ENCODE measurements at places on chromosomes 6 and 20.

- DNase-seq: no peak
Observed at GRCh38 chr6:14596410-14596809, 478.8 kb downstream of the CD83 start.

GRCh38 chr20:24819331-24819965 lies 129.6 kb upstream of the CST7 start:
- no peak for DNase-seq

- no peak for DNase-seq
Observed at GRCh38 chr6:23929201-23929600, 196.8 kb upstream of the NRSN1 start.

GRCh38 chr6:92329208-92329847 lies 1090.0 kb downstream of the EPHA7 start:
- DNase-seq: no peak

- DNase-seq: no peak
Observed at GRCh38 chr20:43778375-43778774, 51.6 kb upstream of the GTSF1L start.

DNA sequence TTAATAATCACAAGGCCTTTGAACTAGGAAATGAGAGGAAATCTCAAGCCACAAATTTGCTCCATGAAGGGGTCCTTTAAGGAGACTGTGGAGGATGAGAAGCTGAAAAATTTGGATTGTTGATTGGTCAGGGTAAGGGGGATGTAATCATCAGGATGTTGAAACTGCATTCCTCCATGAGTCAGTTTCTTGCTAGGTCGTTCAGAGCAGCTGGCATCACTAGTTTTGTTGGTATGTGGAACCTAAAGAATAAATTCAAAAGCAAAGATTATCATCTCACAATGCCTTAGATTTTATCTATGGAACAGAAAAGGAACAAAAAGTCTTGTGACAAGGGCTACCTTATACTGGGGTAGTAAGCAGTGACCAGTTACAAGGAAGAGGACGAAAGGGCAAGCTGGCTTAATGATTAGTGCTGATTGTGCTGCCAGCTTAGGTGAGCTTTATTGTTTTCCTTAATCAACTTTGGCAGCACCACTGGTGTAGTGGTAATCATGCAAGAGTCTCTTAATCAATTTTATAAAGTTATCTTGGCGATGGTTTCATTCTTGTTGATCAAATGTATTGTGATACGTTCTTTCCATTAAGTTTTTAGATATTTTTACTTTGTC lies 36.6 kb downstream of the CRISP2 start:
- no peak for DNase-seq

DNA sequence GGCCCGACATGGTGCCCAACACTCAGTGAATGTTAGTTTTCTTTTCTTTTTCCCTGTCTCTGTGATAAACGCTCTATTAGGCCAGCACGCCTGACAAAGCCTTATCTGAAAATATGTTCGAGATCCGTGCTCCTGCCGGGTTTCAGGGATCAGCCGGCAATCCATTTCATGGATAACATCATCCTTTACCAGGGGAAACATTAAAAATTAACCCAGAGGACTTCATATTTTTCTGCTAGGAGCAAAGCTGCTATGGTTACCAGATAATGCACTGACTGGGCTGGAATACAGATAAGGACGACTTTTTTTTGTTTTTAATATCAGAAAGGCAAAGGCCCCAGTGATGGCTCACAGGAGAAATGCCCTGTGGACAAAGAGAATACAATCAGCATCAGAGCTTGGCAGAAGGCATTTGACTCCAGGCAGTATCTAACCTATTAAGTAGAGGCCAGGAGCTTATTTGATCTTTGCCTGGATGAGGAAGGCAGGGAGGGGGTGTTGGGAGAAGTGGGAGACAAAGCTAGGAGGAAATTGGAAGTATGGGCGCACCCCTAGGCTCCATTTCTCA lies 482.0 kb upstream of the CHD6 start:
- DNase-seq: no peak

- DNase-seq: no peak
Observed at GRCh38 chr6:2376429-2377355, 131.3 kb upstream of the GMDS start.

DNA sequence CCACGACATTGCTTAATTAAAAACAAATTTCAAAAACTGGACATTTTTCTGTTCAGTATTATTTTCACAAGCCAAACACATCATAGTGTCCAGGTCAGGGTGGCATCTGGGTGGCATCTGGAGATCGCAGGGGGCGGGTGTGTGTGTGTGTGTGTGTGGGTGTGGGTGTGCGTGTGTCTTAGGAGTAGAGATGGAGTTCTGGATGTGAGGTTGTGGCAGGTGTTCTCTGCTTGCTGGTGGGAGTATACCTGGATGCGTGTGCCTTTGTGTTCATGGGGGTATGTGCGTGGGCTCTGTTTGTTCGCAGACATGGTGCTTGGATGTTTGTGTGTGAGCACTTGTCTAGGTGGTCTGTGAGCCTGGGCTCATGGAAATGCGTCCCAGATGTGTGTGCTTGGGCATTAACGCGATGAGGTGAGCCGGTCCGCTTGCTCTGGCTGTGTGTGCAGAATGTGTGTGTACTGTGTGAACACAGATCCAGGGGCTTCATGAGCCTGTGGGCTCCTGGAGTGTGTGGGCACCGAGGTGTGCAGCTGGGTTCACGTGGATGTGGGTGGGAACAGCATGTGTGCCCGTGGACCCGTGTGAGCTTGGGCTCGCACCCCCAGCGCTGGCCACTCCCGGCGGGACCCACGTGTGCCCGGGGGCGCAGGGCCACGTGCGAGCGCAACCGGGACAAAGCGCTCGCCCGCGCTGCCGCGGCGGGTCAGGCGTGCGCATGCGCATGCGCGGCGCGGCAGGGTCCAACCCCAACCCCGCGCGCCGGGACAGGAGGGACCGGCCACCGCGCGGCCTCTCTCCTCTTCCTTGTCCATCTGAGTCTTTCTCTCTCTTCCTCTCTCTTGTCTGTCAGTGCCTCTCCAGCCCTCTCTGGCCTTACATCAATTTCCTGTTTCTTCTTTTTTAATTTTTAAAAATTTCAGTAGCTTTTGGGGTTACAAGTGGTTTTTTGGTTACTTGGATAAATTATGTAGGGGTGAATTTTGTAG lies 60.4 kb downstream of the SRC start:
- no peak for DNase-seq

GRCh38 chr6:63448229-63448628 lies 124.1 kb upstream of the LOC128125822 start:
- DNase-seq: no peak

- DNase-seq: no peak
Observed at GRCh38 chr20:43550456-43550855, 8.4 kb upstream of the SGK2 start.

GRCh38 chr6:119902681-119903080 lies 553.1 kb upstream of the MAN1A1 start:
- DNase-seq: no peak

DNA sequence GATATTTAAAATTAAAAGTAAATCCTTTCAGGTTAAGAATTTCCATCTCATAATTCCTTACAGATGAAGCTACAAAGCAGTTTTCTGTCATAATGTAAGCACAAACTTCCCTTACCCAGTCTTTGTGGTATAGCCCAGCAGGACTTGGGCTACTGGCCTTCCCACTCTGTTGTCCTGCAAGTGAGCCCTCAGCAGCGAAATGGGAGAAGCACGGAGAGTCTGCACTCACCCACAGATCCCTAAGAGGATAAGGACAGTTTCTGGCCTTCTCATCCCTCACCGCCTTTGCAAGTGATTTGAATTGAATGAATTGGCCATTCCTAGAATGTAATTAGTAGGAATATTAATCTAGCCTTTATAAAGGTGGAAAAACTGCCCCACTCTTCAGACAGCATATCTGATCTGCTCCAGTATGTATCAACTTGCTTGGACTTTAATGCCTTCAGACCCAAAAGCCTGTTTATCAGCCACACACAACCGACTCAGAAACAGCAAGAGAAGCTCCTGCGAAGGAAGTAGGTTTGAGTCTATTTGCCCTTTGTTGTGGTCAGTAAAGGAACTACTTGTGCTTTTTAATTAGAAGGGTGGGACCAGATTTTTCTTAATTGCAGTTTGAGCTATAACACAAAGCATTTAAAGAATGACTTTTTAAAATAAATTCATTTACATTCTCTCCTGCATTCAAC lies 29.9 kb upstream of the PRDM1 start:
- DNase-seq: no peak

DNA sequence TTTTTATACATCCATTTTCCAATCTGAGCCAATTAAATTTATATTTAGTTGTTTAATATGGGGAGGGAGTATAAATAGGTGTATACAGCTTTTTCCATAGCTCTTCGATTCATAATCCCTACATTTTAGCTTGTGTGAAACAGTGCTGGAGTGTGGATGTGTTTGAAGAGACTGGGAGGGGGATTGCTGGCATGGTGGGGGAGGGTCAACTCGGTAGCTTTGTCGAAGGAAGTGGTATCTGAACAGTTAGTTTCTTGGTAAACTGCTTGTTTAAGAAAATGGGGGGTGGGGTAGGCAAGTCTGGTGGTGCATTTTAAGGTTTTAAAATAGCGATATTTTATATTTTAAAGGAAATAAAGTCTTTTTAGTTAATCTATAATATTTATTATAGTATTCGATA lies 1.4 kb upstream of the LIN28B start:
- no peak for DNase-seq

- DNase-seq: no peak
Observed at GRCh38 chr6:15689586-15690482, 27.0 kb upstream of the DTNBP1 start.

DNA sequence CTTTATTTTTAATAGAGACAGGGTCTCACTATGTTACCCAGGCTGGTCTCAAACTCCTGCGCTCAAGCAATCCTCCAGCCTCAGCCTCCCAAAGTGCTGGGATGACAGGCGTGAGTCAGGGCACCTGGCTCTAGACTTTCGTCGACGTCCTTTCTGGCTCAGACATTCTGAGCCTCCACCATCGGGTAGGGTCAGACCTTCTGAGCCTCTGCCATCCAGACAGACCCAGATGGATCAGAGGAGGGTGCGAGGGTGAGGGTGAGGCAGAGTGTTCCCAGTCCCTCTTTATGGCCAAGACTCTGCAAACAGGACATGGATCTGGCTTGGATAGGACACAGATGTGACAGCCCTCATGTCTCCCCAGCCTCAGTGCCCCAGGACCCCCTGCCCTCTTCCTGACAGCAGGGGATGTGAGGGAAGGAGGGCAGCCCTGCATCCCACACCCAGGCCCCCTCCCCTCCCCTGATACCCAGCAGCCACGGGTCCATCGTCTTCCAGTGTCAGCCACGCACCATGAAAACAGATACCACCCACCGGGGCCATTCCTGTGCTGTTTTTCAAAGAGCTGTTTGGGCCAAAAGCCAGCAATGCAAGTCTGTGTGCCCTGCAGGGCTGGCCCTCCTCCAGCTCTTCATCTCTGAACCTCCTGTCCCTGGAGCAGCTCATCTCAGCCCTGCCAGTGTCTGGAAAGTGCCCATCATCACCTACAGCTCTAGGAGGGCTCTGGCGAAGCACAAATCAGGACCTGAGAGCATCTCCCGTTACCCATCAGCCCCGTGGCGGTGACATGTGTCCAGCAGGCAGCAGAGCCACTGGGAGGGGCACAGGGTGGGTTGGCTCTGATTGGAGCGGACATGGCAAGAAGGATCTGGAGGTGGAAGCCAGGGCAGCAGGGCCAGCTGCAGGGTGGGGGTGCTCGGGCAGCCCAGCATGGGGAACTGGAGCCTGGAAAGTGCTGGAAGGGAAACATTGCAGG lies 208.4 kb downstream of the PREX1 start:
- DNase-seq: no peak
